ENCODE measurements at places on chromosomes 1 and 21. TPM values are rescaled to one million over a fixed set of nuclear protein-coding genes. Genes with fewer than 3 reads are reported as not detected.

DNA sequence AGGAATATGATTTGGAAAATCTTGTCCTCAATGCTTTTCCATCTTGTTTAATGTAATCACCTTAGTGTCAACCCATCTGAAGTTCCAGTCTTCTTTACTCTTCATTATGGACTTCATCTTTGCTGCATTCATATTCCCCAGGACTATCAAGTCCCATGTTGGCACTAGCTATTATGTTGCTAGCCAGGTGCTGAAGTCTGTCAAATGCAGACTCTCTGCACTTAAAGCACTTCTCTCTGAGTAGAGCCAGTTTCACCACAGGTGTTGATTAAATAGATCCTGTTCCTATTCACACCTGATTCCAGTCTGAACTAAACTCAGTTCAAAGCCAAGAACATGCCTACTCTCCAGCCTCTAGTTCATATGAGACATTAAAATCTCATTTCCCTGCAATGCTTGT lies 75.0 kb upstream of the PKN2 start:
- no peak for DNase-seq

Gene LIX1L
- total RNA-seq: 12.4 TPM

Gene ZNF692
- 76.2 TPM for total RNA-seq

Gene B3GALT5
- 1.2 TPM for total RNA-seq

Gene PROK1
- total RNA-seq: 0.22 TPM

DNA sequence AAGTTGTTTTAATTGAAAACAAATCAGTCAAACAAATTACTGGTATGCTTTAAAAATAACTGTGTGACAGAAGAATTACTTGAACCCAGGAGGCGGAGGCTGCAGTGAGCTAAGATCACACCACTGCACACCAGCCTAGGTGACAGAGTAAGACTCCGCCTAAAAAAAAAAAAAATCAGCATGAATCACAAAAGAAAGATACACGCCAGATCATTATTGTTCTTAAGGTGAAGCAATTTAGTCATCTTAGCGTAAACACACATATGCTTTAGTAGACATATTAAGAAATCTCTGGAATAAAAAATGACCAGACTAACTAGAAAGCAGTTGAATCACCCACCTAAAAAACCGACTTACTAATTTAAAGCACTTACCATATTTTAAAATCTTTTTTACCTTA lies 20.2 kb downstream of the RERE start:
- DNase-seq: no peak

DNA sequence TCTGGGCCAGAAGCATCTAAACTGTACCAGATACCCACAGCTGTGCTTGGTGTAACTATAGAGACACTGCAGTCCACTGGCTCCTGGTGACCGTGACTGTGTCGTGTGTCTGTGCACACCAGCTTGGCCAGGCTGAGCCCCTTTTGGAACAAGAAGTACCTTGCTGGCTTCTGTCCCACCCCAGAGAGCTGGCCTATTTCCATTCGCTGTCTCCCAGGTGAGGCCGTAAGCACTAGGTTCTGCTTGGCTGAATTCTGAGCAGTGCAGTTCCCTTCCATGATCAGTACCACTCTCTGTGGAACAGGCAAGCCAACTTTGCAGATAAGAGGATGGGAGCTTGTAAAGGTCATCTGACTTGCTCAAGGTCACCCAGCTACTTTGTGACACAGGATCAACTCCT lies 119.9 kb upstream of the DNAH14 start:
- DNase-seq: no peak

Gene TMPRSS2
- 1.1 TPM for total RNA-seq

- DNase-seq: no peak
Measured at GRCh38 chr1:201013991-201014815, 9.3 kb downstream of the KIF21B start.

All from HCT116 (cell line).